Esophagus squamous epithelium (tissue), 5 donors: ENCODE measurements at places on chromosomes 2 and 18.
A peak's percentile ranks its signal among the peaks of the same experiment; 100 is the strongest.

DNA sequence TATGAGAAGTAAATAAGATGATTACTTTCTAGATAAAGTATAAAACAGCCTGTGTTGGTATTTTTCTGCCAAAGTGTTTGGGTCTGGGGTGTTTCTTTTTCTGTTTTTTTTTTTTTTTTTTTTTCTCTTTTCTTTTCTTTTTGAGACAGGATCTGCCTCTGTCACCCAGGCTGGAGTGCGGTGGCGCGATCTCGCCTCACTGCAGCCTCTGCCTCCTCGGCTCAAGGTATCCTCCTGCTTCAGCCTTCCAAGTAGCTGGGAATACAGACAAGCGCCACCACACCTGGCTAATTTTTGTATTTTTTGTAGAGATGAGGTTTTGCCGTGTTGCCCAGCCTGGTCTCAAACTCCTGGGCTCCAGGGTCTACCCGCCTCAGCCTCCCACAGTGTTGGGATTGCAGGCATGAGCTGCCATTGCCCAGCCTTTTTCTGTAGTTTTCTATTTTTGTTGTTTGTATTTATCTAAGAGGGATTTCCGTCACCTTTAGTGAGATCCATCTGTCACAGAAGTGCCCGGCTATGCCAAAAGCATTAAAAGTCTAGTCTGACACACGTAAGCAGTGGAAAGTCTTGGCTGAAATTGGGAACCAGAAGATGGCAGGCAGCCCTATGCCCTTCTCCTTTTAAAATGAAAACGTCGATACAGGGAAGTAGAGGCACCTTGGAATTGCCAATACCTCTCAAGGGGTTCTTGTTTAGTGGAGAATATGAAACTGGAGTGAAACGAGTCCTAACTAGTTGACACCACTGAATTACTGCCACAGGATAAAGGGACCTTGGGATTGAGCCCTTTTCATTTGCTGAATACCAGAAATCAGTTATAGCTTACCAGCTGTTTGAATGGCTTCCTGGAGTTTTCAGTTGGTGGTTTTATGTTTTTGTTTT, 14.0 kb downstream of the UGP2 start:
- H3K27ac ChIP-seq = peak overlapping the region; percentile 31
- H3K4me1 ChIP-seq = no peaks in the 10 kb centered on the region
- H3K36me3 ChIP-seq = peaks cover 3% of the 10 kb centered on the region
- no peak for DNase-seq

DNA sequence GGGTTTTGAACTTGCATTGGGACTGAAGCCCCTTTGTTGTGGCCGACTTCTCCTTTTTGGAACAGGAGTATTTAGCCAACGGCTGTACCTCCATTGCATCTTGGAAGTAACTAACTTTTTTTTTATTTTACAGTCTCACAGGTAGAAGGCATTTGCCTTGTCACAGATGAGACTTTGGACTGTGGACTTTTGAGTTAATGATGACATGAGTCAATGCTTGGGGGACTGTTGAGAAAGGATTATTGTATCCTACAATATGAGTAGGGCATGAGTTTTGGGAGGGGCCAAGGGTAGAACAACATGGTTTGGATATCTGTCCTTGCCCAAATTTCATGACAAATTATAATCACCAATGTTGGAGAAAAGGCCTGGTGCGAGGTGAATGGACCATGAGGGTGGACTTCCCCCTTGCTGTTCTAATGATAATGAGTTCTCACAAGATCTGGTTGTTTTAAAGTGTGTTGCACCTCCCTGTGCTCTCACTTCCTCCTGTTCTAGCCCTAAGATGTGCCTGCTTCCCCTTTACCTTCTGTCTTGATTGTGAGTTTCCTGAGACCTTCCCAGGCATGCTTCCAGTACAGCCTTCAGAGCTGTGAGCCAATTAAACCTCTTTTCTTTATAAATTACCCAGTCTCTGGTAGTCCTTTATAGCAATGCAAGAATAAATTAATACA, 1269.4 kb upstream of the CHAC2 start:
- no peak overlapping the region for H3K4me3 ChIP-seq
- H3K4me1 ChIP-seq = no peaks in the 10 kb centered on the region

GRCh38 chr2:222827417-222827816, 33.4 kb upstream of the ACSL3 start:
- H3K27me3 ChIP-seq = no peaks in the 10 kb centered on the region
- H3K27ac ChIP-seq = no peak overlapping the region
- no peak for DNase-seq
- peaks cover 31% of the 10 kb centered on the region for H3K4me1 ChIP-seq
- no peak overlapping the region for H3K4me3 ChIP-seq

- peak overlapping the region; percentile 100 for H3K27ac ChIP-seq
- H3K4me1 ChIP-seq = peaks cover 26% of the 10 kb centered on the region
- no peak for DNase-seq
- H3K4me3 ChIP-seq = peak overlapping the region; percentile 93
These were observed 678 bp upstream of the VAPA start for GRCh38 chr18:9913151-9913525.

DNA sequence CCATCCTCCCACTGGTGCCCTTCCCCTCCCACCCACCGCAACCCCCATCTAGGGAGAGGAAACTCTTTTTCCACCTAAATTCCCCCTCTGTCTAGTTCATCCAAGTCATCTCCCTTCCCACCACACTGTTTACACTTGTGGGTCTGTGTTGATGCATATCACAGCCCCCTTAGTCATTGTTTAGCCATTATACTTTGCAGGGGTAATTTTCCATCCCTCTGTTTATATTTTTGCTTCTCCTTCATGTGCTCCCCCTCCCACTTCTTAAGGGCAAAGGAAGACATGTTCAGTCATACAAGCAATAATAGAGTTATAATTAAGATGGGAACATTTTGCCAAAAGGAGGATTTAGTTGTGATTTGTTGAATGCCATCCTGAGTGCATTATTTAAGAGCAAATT, 187.8 kb upstream of the TNP1 start:
- H3K4me3 ChIP-seq = no peak overlapping the region
- peak overlapping the region; percentile 72 for H3K27ac ChIP-seq
- peaks cover 42% of the 10 kb centered on the region for H3K4me1 ChIP-seq
- no peak for DNase-seq
- no peaks in the 10 kb centered on the region for H3K36me3 ChIP-seq

GRCh38 chr2:3594493-3595281, at the start of gene COLEC11:
Gene COLEC11, plus strand, starts transcription at chr2:3595112. Its CDS starts 9,229 bp downstream, at chr2:3604341.
- DNase-seq = no peak
- H3K27ac ChIP-seq = no peak within 1 kb of the TSS
- no peaks in the 10 kb centered on the region for H3K27me3 ChIP-seq
- no peaks in the 10 kb centered on the region for H3K36me3 ChIP-seq
- peak within 1 kb of the TSS; percentile 13 for H3K4me3 ChIP-seq
- peaks cover 9% of the 10 kb centered on the region for H3K4me1 ChIP-seq

DNA sequence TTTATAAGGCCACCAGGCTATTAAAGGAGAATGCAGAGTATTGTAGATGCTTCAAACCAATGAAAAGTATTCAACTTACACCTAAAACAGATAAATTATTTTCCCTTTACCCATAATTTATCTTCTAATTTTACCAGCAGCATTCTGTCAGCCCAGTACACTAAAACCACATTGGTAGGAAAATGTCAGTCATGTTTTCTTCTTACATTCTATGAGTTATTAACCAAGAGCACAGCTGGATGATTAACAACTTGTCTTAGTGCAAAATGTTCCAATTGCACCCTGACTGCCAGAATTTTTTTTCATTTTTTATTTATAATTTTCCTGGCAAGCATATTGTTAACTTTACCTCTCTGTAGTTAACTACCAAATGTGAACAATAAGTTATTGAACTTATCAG, 79.0 kb upstream of the WDR75 start:
- H3K27ac ChIP-seq = no peak overlapping the region
- H3K4me3 ChIP-seq = no peak overlapping the region
- no peaks in the 10 kb centered on the region for H3K4me1 ChIP-seq
- no peaks in the 10 kb centered on the region for H3K27me3 ChIP-seq
- DNase-seq = no peak

DNA sequence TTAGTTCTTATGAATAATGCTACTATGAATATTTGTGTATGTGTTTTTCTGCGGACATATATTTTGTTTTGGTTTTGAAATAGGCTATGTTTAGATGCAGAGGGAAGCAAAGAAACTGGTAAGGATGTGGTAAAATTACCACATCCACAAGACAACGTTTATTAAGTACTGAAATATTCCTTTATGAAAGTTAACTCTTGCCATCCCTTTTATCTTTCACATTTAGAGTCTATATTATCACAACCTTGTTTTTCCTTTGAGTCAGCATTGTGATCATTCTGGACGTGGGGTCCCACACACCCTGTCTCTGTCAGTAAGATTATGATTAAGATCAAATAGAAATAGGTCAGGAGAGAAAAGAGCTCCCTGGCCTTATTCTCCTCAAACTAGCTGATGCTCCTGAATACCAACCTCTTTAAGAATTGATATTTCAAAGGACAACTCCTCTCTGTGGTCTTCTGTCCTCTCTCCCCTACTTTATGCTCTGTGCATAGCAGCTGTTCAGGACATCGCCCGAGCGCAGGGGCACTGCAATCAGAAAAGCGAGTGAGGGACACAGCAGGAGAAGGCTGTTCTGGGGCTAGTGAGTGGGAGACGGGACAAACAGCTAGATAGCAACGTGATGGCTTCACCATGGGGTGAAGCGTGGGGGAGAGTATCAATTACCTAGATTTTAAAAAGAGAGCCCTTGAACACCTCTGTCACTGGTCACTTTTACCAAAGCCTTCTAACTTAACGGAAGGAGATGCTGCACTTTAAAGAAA, 12.2 kb downstream of the METAP1D start:
- H3K27me3 ChIP-seq = no peaks in the 10 kb centered on the region
- no peak overlapping the region for H3K27ac ChIP-seq
- H3K4me3 ChIP-seq = no peak overlapping the region
- DNase-seq = no peak

DNA sequence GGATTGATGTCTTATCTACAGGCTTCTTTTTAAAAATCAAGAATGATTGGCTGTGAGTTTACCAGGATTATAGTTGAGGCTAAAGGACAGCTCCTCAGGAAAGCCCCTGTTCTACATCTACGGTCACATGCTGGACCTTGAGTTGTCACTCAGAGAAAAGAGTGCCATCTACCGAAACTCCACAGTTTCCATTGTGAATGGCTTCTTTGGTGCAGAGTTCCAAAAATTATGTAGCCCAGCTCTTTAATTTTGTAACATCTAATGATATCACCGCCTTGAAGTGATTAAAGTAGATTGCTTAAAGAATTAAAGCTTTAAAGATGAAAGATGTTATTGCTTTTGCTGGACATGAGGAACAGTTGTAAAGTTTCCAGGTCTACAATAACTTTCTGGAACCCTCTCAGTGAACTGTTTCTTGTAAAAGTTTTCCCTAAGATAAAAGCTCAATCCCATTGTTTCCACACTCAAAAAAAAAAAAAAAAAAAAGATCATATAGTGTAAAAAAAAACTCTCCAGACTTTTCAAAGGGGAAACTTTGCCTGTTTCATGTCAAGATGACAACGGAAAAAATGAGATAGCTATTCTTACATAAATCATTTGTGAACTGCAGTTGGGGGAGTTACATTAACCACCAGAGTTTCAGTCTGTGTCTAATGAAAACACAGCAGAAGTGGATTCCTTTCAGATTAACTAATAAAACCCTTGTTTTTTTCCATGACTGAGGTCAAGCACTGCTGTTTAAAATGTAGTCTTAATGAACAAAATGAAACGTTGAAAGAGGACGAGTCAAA, 4.3 kb downstream of the COL3A1 start:
- no peak for DNase-seq
- H3K27ac ChIP-seq = peak overlapping the region; percentile 12
- H3K4me3 ChIP-seq = peak overlapping the region; percentile 58
- no peaks in the 10 kb centered on the region for H3K4me1 ChIP-seq
- H3K36me3 ChIP-seq = no peaks in the 10 kb centered on the region

GRCh38 chr2:146701183-146701582, 1143.6 kb upstream of the ACVR2A start:
- no peaks in the 10 kb centered on the region for H3K36me3 ChIP-seq
- no peak overlapping the region for H3K4me3 ChIP-seq
- H3K27me3 ChIP-seq = no peaks in the 10 kb centered on the region
- no peak overlapping the region for H3K27ac ChIP-seq
- DNase-seq = no peak

- no peaks in the 10 kb centered on the region for H3K36me3 ChIP-seq
- no peak overlapping the region for H3K27ac ChIP-seq
- peaks cover 59% of the 10 kb centered on the region for H3K4me1 ChIP-seq
- no peaks in the 10 kb centered on the region for H3K27me3 ChIP-seq
- no peak overlapping the region for H3K4me3 ChIP-seq
These were observed 6.5 kb downstream of the CERS6 start for GRCh38 chr2:168462543-168463045.

DNA sequence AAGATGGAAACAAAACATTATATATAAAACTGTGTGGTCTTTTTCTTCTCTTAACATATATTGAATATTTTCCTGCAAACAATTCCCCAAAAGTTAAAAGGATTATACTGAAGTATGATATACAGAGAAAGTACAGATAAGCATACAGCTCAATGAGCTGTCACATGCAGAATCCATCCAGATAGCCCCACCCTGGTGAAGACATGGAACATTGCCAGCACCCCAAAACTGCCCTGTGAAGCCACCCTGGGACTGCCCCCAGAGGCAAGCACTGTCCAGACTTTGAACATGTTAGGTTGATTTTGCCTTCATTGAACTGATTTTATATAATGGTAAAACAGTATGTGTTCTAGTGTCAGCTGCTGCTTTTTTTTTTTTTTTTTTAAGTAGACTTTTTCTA, 112.3 kb upstream of the IL1R2 start:
- DNase-seq = no peak
- H3K27ac ChIP-seq = no peak overlapping the region
- H3K4me3 ChIP-seq = no peak overlapping the region
- no peaks in the 10 kb centered on the region for H3K4me1 ChIP-seq
- H3K36me3 ChIP-seq = peaks cover 4% of the 10 kb centered on the region

DNA sequence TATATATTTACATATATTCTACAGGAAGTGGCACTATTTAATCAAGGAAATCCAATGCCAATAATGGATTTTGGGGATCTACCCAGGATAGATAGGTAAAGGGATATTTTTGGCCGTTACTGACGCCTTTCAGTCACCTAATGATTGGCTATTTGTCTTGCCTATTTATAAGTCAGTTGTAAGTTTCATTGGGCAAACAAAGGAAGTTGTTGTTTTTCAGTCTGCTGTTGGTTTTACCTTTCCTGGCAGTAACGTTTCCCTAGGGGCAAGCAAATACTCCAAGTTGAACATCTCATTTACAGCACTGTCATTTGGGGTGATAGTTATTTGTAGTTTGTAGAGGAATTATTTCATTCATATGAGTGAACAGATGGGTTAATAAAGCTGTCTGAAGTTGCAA, 17.0 kb upstream of the LANCL1 start:
- H3K27me3 ChIP-seq = no peaks in the 10 kb centered on the region
- no peaks in the 10 kb centered on the region for H3K4me1 ChIP-seq
- H3K27ac ChIP-seq = no peak overlapping the region
- no peak for DNase-seq
- no peak overlapping the region for H3K4me3 ChIP-seq
